Ammon's horn (tissue), 1 donor: ENCODE measurements at places on chromosomes 3 and 15.
A peak's percentile ranks its signal among the peaks of the same experiment; 100 is the strongest.

GRCh38 chr15:75835990-75836958 lies 7.0 kb upstream of the UBE2Q2 start:
- DNase-seq: no peak

DNA sequence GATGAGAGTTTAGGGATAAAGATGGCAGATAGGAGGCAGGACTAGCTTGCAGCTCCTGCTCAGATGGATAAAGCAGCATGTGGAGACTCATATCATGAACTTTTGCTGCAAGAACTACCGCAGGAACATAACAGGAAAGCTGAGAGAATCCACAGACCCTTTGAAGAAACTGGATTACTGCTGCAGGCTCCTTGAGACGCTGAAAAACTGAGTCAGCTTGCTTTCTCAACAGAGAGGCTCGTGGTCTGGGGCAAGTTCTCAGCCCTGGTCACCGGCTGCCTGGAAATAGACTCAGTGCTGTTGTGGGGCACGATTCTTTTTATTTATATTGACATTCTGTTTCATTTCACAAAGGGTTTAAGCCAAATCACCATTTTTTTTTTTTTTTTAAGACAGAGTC lies 28.8 kb upstream of the TRIM59 start:
- DNase-seq: no peak

GRCh38 chr3:148992027-148992634 lies 791 bp downstream of the GYG1 start:
- peak; percentile 20 for DNase-seq

- DNase-seq: no peak
Observed at GRCh38 chr3:172846706-172847105, 96.2 kb downstream of the ECT2 start.

- DNase-seq: no peak
Observed at GRCh38 chr15:82625136-82625535, 22.0 kb downstream of the CPEB1 start.

- no peak for DNase-seq
Observed at GRCh38 chr15:96747291-96747690, 416.8 kb downstream of the NR2F2 start.

GRCh38 chr3:152253514-152253913 lies 15.2 kb upstream of the MBNL1 start:
- no peak for DNase-seq

- DNase-seq: no peak
Observed at GRCh38 chr3:138944929-138945708, 1.8 kb downstream of the FOXL2 start.

DNA sequence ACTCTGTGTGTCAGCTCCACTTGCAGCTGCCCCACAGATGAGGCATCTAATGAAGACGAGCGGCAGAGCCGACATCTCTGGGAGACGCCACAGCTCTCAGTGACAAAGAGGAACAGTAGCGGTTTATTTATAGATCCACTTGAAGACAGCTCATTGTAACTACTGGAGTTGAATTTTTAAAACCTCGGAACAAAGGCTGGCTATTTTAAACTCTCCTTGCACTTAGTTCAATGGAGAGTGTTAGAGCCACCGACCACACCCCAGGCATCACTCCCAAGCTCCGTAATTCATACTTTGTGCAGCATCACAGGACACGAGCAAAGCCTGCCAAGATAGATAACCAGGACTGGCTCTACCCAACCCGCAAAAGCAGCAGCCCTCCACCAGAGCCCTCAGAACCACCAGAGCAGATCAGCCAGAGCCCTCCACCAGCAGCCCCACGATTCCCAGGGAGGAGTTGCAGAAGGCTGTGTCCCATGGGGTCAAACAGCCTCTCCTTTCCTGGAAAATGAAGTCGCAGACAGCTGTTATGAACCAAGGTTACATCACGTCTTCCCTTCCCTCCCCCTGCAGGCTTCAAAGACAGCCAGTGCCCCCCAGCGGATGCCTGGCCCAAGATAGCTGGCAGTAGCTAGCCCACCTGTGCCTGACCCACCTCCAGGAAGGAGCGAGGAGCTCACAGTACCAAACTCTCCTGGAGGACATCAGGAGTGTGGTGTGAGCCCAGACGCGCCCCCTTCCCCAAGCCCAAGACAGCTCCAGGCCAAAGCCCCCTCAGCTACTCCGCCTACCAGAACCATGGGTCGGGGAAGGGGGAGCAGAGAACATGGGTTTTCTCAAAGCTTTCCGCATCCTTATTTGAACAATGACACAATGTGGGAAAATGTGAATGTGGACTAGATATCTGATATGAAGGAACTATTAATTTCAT lies 45.7 kb downstream of the POC1A start:
- DNase-seq: peak; percentile 75

DNA sequence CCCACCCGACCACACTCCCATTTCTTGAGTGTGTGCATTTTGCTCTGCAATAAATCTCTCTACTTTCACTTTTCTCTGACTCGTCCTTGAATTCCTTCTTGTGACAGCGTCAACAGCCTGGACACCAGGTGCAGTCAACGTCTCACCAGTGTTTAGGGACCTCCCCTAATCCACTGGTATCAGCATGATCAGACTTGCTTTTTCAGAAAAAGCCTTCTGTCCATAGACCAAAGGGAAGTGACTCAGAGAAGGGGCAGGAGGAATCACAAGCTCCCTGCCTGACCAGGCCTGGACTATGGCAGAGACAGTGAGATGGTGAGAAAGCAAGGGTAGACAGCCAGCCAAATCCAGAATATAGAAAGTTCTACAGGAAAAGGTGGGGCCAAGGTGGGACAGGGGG lies 15.5 kb downstream of the CCR5 start:
- peak; percentile 51 for DNase-seq

DNA sequence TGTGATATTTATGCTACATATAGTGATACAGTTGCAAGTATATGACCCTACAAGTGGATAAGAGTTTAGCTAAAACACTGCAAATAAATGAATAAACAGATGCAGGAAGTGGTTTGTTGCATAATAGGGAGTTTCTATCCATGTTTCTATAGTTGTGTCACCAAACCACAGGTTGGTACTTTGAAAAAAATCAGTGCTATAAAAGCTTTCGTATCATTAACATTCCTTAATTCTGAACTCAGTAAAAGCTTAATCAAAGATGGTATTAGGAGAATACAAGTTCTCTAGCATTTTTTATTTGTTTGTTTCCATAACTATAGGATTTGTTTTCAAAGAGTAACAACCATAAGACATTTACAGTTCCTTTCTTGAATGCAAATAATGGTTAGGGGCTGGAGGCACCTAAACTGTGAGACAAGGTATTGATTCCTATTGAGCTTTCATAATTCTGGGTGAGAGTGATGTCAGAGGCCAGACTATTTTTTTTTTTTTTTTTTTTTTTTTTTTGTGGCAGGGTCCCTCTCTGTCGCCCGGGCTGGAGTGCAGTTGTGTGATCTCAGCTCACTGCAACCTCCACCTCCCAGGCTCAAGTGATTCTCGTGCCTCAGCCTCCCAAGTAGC lies 29.6 kb downstream of the CPOX start:
- no peak for DNase-seq

DNA sequence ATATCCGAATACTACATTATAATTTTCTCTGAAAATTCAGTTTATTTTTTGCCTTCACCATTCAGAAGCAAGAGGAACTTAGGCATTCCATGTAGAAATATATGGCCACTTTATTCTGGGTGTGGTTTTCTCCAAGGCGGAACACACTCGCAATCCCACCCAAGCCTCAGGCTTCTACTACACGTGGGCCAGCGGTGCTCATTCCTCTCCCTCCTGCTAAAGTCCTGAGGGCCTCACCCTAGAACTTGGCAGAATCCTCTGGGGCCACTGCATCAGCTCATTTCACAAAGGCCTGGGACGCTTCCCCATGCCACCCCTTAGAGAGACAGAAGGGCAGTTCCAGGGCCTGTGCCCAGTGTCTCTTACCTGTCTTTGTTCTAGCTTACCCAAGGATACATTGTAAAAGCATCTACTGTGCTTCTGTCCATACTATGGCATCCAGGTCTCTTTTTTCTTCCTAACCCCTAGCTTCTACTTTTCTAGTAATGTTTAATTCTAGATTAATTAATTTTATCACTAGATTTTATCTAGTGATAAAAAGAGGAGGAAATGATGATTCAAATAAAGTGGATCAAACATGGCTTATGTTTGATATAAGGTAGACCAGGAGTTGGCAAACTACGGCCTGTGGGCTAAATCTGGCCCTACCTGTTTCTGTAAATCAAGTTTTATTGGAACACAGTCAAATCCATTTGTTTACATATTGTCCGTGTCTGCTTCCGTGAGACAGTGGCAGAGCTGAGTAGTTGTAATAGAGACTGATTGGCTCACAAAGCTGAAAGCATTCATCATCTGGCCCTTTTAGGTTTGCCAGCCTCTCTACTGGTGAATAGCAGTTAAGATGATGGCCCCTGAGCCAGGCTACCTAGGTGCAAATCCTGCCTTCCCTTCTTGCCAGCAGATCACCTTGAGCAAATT lies 29.8 kb downstream of the LARS2 start:
- no peak for DNase-seq

- DNase-seq: no peak
Observed at GRCh38 chr15:49060710-49061495, 14.7 kb upstream of the SECISBP2L start.

DNA sequence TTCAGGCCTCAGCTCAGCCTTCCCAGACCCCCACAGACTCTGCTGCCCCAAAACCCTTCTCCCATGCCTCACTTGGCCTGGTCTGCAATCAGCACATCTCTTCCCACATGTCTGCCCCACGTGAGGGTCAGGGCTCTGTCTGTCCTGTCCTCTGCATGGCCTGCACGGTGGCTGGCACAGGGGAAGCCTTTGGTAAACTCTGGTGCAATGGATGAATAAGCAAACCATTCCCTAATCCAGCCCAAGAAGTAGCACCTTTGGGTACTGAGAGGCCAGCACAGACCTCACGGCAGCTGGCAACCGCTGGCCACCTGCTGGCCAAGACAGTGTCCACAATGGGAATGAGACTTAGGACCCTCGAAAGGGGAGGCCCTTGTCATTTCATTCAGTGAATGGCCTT lies 27.7 kb downstream of the ABTB1 start:
- no peak for DNase-seq

- DNase-seq: no peak
Observed at GRCh38 chr3:188711881-188712247, 459.9 kb upstream of the TPRG1 start.

DNA sequence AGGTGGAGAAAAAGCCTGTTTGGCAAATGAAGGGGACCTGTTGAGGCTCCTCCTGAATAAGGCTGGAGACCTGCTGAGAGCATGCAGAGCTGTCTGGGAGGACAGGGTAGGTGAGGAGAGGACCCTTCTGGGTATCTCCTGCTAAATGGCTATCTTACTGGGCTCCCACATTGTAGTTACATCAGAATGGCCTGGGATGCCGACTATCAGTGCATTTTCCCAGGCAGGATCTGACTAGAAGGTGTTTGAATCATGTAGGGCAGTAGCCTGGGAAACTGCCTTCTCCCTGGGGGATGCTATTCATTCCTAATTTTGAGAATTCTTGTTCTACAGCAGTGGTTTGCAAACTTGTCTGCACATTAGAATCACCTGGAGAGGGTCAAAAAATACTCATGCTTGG lies 631 bp downstream of the AGBL1 start:
- DNase-seq: no peak

- DNase-seq: no peak
Observed at GRCh38 chr3:103894162-103894822, 1459.5 kb downstream of the ZPLD1 start.

- no peak for DNase-seq
Observed at GRCh38 chr3:52454250-52454937, 553 bp upstream of the TNNC1 start.

DNA sequence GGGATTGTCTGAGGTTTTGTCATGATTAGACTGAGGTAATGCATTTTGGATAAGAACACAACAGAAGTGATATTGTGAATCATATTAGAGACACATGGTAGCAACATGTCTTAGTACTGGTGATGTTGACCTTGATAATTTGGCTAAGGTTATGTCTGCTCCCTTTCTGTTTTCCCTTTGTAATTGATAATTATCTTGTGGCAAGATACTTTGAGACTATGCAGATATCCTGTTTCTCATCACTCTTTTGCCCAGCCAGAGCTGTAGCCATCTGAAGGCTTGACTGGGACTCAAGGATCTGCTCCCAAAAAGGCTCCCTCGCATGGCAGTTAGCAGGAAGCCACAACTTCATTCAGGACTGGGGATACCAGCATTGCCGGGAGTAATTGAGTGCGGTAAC lies 35.3 kb upstream of the LARS2 start:
- DNase-seq: no peak

DNA sequence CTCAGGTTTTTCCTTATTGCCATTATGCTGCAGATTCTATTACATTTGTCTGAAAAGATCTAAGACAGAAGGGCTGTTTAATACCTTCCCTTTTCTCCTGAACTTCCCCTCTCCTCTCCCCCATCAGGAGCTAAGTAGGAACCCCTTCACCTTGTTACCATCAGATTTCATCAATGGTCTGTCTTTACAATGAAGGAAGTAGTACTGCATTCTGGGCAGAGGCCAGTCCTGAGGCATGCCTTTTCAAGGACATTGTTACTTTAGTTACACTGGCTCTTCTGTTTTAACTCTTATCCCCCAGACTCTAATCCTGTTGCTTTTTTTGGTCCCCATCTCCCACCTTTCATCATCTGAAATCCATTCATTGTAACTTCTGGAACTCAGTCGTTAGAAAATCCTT lies 8.1 kb downstream of the CTNNB1 start:
- no peak for DNase-seq

GRCh38 chr3:18241837-18242236 lies 183.3 kb downstream of the SATB1 start:
- DNase-seq: no peak

DNA sequence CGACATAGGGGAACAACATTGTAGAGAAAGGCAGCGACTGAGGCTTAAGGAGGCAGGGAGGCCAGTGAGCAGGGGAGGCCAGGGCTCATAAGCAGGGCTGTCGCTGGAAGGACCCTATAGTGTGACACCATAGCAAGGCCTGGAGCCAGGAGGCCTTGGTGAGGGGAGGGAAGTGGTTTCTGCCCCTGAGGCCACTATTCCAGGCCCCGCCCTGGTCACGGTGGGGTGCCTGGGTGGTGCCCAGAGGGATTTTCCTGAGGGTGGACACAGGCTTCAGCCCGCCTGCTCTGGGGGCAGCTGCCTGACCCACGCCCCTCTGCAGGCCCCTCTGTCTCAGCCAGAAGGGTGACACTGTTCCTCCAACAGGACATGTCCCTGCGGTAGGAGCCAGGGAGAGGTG lies 147.8 kb upstream of the IQSEC1 start:
- no peak for DNase-seq

GRCh38 chr3:72126441-72127223 lies 341.7 kb upstream of the PROK2 start:
- no peak for DNase-seq

- no peak for DNase-seq
Observed at GRCh38 chr3:129505341-129505740, 23.1 kb upstream of the RHO start.

DNA sequence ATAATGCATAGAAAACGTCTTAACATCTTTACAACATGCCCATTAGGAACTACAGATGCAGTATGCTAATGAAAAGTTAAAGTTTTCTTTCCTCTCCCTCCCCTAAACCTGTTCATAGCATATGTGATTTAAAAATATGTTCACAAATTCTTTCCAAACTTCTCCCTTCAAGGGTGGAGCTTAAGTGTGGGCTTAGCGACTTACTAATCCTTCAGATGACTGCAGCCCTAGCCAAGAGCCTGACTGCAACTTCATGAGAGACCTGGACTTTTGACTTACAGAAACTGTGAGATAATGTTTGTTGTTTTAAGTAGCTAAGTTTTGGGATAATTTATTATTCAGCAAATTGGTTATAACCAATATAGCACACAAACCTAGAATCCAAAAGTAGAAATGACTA lies 22.0 kb upstream of the ANXA2 start:
- DNase-seq: no peak

- DNase-seq: no peak
Observed at GRCh38 chr3:32334675-32335074, 57.0 kb upstream of the CMTM7 start.

- peak; percentile 52 for DNase-seq
Observed at GRCh38 chr3:105365391-105366325, 1.1 kb upstream of the ALCAM start.
